ENCODE measurements at places on chromosomes 2 and 18.

DNA sequence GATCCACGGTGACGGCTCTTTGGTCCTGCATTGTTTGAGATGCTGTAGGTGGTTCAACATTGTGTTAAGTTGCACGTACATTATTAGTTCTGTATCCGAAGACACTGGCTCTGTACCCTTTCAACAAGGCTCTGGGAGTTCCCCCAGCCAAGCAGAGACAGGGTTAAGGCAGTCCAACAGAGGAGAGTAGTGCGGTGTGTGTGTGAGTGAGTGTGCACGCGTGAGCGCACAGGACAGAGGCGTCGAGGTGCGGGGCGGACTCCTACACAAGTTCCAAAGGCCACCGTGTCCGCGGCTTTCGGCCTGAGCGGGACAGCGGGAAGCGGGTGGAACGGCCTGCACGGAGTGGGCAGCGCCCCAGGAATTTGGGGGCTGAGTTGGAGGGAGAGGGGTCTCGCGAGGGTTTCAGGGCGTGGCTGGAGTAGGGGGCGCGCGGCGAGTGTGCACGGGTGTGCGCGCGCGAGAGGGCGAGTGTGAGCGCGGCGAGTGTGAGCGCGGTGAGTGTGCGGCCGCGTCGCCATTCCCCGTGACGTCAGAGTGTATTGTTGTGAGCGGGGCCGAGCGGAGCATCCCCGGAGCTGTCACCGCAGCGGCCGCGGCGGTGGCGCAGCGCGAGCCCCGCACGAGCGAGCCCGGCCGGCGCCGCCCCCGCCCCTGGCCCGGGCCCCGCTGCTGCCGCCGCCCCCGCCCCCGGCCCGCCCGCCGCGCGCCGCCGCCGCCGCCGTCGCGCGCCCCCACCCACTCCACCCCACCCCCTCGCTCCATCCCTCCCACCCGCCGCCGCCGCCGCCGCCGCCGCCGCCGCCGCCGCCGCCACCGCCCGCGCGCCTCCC is at the start of gene ASXL3:
ASXL3 (plus strand) TSS at position 535 of the 833 bp plus-strand sequence. CDS start 413 bp downstream, outside the sequence.
- H3K4me1 ChIP-seq, result peaks cover 12% of the 10 kb centered on the region
- no peak within 1 kb of the TSS for H3K4me3 ChIP-seq
- H3K27ac ChIP-seq, result no peak within 1 kb of the TSS
- no peaks in the 10 kb centered on the region for H3K27me3 ChIP-seq

DNA sequence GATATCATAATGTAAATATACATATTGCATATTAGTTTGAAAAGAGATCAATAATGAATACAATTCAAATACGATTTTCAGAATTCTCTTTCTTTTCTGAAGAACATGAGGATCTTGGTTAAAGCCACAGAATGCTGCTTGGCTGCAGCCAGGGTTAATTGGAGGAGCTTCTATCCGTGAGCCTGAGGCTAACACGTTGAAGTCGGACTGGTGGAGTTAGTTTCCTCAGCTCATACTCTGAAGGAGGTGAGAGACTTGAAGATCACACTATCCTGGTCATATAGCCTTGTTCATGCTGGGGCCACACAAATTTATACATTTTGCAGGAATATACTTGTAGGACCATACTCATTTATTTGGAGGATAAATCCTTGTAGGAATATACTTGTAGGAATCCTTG is 335.8 kb downstream of the TRIB2 start:
- H3K4me1 ChIP-seq, result no peaks in the 10 kb centered on the region
- no peaks in the 10 kb centered on the region for H3K36me3 ChIP-seq
- DNase-seq, result no peak
- H3K4me3 ChIP-seq, result no peak overlapping the region
- H3K27me3 ChIP-seq, result no peaks in the 10 kb centered on the region

- no peak for DNase-seq
- H3K27ac ChIP-seq, result no peak overlapping the region
- H3K4me3 ChIP-seq, result no peak overlapping the region
- H3K4me1 ChIP-seq, result peaks cover 14% of the 10 kb centered on the region
- H3K27me3 ChIP-seq, result no peaks in the 10 kb centered on the region
- peaks cover 70% of the 10 kb centered on the region for H3K36me3 ChIP-seq
Observed at GRCh38 chr18:63342206-63342605, 22.6 kb upstream of the BCL2 start.

- no peaks in the 10 kb centered on the region for H3K36me3 ChIP-seq
- no peaks in the 10 kb centered on the region for H3K27me3 ChIP-seq
- no peaks in the 10 kb centered on the region for H3K4me1 ChIP-seq
- no peak for DNase-seq
- H3K4me3 ChIP-seq, result no peak overlapping the region
- H3K27ac ChIP-seq, result no peak overlapping the region
Observed at GRCh38 chr2:141767691-141768090, 363.1 kb downstream of the LRP1B start.

- H3K4me1 ChIP-seq, result no peaks in the 10 kb centered on the region
- no peak overlapping the region for H3K4me3 ChIP-seq
- no peaks in the 10 kb centered on the region for H3K27me3 ChIP-seq
- no peak overlapping the region for H3K27ac ChIP-seq
Observed at GRCh38 chr2:20191714-20192569, 33.0 kb downstream of the SDC1 start.
